NCI-H1092 (cell line): ENCODE measurements at places on chromosomes 2 and 18.

DNA sequence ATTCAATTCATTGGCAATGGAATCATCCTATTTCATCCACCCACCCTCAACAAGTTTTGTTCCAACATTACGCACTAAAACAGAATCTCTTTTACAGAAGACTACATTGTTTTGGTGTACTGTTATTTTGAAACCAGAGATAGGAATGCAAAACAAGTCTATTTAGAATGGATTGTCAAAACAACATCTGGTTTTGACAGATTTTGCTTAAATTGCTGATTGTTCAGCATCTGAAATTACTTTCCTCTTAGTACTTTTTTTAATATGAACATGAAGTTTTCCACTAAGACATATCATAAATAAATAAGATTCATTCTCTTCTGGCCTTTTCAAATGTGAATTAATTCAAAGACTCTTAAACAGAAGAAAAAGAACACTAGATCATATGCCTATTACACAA, 323.9 kb upstream of the TFPI start:
- no peak for DNase-seq

DNA sequence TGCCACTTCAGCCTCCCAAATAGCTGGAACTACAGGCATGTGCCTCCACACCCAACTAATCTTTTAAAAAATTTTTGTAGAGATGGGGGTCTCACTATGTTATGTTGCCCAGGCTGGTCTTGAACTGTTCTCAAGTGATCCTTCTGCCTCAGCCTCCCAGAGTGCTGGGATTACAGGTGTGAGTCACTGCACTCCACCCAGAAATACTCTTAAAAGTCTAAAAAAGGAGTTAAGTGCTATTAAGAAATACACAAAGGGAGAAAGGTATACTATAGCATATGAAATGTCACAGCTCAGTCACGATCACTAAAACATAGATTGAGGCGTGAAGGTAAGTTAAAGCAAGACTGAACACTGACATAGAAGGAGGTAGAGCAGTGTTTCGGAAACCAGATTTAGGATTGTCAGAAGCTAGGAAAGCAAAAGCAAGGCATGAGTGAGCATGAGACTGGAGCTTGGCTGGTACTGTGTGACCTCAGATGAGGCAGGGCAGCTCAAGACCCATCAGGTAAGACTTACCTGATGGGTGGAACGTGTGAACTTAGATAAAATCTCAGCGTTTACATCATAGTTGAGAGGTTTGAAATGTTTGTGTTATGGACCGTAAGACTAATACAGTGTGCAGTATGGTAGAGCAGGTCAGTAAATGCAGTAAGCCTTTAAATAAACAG, 9.2 kb downstream of the CCNYL1 start:
- no peak for DNase-seq

DNA sequence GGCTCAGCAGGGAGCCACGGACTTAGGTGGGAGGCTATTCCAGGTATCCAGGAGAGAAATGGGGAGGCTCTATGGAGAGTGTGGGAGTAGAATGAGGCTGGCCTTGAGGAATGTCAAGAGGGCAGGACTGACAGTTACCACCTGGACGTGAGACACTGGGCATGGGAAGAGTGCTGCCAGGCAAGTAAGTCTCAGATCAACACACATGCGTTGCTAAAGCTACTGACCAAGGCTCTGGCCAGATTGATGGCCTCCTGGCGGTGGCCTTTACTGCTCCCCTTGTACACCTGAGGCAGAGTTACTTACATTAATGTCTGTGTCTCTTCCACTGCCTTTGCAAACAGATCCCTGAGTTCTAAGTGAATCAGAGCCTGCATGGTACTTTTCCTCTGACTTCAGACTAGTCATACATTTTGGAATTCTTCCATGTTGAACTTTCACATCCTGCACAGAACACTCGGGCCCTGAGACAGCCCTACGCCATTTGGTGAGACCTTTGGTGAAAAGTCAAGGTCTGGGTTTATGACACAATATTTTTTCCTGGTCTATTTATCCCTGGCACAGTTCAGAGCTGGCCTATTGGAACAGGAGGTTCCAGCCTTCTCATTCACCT, 398.8 kb upstream of the TRIB2 start:
- no peak for DNase-seq

DNA sequence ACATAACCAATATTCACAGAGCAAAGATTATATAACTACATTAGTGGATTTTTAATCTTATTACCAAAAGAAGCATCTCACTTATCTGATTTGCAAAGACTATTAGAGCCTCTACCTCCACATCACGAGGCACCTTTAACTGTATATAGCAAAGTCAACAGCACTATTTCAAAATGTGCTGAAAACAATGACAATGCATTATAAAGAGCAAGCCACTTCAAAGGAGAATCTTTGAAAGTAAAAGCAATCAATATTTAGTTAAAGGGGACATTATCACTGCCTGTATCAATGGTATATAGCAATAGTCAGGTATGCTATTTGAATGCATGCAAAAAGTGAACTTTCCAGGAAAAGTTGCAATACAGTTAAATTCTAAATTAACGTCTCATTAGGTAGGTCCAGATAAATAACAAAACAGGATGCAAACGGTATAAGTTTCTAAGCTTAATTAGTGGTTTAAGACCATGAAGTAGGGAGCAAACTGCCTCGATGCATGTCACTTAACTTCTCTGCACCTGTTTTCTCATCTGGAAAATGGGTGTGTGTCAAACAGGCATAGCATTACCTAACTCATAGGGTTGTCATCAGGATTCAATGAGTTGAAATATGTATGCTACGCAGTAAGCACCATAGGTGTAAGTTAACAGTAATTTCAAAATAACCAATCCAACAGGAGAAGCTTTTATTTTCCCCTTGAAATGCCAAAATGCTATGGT, 31.6 kb downstream of the ATL2 start:
- DNase-seq = no peak

DNA sequence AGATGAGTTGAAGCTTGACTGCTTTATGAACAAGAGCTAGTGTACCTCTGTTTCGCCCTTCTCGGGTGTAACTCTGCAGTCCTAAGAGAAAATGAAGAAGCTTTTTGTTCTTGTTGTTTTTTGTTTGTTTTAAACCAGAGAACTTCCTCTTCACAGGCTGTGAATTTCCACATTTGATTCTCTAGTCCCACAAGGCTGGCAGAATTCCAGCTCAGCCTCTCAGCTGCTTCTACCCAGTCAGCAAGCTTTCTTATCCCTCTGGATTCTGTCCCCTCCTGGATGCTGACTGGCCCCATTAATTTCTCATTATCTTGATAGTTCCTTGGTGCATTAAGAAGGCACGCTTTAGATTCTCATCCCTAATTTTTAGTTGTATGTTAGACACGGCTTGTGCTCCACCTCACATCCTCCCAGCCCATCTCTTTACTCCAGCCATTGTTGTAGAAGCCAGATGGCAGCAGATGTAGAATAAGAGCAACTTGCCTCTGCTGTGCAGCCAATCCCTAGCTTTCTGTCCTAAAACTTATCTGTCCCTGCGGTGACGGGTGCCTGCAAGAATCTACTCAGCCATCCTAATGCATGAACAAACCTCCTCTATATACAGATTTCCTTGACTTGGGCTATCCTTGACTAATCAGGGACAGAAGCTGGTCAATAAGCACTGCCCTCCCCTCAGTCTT, 12.3 kb upstream of the RESP18 start:
- DNase-seq = peak; percentile 33

DNA sequence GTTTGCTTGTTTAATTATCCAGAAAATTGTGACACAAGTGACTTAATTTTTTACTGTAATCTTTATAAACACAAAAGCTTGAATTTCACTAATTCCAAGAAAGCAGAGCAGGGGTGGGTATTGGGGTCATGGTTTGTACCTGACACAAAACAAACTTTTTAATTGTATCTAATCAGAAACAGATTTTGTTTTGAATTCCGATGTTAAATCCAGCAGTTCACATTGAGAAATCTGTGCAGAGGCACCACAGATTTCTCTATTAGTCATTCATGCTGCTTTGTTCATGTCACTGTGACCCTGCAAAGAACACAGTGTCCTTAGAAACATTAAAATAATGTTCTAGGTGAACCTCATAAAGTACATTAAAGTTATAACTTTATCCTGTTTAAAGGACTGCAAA, 443.4 kb downstream of the NYAP2 start:
- no peak for DNase-seq

- DNase-seq = no peak
Measured at GRCh38 chr2:41027095-41027494, 575.2 kb upstream of the SLC8A1 start.

GRCh38 chr2:43899589-43899988, 60.8 kb downstream of the ABCG8 start:
- no peak for DNase-seq

GRCh38 chr2:109660046-109660860, 46.1 kb downstream of the SOWAHC start:
- DNase-seq = no peak

DNA sequence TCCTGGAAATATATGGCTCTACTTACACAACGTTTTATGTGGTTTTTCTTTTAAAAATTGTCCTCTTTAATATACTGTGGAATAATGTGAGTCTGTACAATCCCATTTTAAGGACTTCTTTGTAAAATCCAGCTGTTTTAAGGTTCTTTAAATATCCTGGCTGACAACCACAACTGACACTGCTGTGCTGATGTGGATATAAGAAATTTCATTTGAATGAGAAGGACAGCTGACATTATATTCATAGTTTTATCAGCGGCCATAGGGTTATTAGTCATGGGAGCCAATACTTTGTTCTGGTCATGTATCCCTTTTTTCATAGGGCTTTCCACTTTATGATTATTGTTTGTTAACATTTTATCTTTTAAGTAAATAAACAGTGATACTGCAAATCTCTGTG, 169.5 kb downstream of the CAMKMT start:
- no peak for DNase-seq

GRCh38 chr2:33314541-33314940, 161.9 kb upstream of the RASGRP3 start:
- no peak for DNase-seq

DNA sequence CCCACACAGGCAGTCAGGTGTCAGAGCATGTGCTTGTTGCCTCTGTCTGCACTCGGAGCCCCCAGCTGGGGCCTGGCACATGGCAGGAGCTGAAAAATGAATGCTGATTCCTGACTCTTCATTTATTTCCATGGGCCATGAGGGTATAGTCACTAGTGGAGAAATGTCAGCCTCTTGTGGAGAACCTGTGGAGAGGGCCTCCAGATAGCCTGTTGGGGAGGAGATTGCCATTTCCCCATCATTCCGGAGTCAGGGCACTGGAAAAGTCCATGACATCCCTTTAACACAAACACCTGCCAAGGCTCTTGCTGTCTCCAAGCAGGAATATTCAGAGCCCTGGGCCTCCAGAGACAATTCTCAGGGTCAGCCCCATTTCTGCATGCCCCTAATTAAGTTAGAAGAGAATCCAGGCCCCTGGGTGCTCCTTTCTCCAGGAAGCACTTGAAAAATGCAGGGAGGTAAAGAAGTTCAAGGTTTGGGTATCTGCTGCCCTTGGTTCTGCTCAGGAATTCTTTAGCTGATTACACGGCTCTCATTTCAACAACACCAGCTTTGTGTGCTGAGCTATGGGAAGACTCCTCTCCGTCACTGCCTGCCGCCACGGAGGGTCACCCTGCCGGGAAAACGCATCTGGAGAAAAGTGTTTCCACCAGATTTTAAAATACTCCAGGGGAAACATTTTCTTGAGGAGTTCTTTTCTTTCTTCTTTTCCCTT, 311.3 kb downstream of the MYCN start:
- DNase-seq = no peak

GRCh38 chr18:49721981-49722380, 91.4 kb downstream of the ACAA2 start:
- no peak for DNase-seq

DNA sequence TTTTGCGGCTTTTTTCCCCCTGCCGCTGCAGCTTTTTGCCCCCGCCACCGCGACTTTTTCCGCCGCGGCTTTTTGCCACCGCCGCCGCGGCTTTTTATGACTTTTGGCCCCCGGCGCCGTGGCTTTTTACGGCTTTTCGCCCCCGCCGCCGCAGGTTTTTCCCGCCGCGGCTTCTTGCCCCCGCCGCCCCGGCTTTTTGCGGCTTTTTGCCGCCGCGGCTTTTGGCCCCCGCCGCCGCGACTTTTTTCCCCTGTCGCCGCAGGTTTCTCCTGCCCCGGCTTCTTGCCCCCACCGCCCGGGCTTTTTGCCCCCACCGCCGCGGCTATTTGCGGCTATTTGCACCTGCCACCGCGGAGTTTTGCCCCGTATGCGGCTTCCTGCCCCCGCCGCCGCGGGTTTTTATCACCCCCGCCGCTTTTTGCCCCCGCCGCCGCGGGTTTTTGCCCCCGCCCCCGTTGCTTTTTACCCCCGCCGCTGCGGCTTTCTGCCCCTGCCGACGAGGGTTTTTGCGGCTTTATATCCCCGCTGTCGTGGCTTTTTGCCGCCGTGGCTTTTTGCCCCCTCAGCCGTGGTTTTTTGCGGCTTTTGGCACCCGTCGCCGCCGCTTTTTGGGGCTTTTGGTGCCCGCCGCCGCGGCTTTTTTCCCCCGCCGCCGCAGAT, 2750.9 kb downstream of the RPIA start:
- DNase-seq = no peak

- DNase-seq = no peak
Measured at GRCh38 chr2:196291426-196291825, 120.0 kb upstream of the STK17B start.

GRCh38 chr18:27226556-27227075, 41.5 kb upstream of the CHST9 start:
- DNase-seq = no peak

DNA sequence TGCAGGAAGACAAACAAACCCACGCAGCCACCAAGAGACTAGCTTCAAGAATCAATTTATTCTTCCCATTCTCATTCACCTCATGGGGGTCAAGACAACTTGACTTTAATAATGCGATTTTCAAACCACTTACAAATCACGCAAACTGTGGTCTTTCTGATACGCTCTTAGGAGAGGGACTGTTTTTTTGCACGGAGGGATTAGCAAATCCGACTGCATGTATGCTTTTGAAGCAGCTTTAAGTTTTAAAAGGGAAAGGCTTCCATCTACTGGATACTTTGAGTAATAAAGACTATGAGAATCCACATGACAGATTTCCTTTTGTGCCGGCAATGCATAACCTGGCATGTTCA, 322.9 kb upstream of the KCNJ3 start:
- DNase-seq = peak; percentile 3

- no peak for DNase-seq
Measured at GRCh38 chr2:217880287-217880889, 122.4 kb downstream of the TNS1 start.

GRCh38 chr2:73260338-73260984, 23.8 kb downstream of the FBXO41 start:
- no peak for DNase-seq

- DNase-seq = no peak
Measured at GRCh38 chr2:231911381-231911780, 14.8 kb downstream of the NPPC start.

DNA sequence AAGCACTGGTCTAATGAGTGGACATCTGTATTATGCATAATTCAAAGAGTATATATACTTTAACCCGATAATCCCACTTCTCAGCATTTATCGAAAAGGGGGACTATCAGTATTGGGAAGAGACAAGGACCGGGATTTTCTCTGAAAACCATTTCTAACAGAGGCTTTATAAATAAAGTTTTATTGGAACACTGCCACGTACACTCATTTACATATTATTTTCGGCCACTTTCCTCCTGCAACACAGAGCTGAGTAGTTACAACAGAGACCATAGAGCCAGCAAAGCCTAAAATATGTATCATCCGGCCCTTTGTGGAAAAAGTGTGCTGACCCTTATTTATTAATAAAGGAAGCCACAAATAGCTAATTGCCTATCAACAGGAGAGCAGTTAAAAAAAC, 3.2 kb downstream of the HJURP start:
- no peak for DNase-seq
